ENCODE measurements at places on chromosomes 12 and 14.

DNA sequence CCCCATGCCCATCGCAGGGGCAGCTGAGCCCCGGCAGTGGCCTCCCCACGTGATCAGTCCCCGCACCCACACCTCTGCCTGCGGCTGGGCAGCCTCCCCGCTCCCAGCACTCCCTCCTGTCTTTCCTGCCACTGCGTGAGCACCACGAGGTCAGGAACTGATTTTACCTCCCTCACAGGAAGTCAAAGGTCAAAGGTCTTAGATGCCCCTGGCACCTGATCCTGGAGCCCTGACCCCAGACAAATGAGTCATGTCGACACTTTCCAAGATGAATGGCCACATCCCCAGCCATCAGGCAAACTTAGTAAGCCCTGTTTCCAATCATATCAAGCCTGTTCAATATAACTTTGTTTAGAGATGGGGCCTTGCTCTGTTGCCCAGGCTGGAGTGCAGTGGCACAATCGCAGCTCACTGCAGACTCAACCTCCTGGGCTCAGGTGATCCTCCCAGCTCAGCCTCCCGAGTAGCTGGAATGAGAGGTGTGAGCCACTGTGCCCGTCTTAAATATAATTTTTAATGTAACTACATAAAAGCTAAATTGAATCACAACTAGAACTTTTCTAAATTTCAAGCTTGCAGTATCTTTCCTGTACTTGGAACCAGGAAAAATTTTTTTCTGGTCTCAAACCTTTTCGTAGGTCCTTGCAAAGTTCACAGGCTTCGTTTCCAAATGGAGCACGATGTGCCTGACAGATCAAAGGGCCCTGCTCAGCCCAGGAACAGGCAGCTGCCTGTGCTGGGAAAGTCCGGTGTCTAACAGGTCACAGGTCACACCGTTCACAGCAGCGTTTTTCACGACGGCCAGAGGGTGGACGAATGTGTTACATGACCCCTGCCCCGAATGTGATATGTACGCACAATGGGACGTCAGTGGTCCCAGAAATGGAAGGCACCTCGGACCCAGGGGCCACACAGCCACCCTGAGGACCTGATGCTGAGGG, 1.9 kb downstream of the LRCOL1 start:
- DNase-seq, result no peak

- no peak for DNase-seq
These were observed 77.5 kb downstream of the TTC8 start for GRCh38 chr14:88901991-88902390.

GRCh38 chr14:99460793-99461192, 19.9 kb downstream of the SETD3 start:
- DNase-seq, result no peak

- no peak for DNase-seq
These were observed 1.4 kb downstream of the SLC25A21 start for GRCh38 chr14:37170993-37171392.

- DNase-seq, result no peak
These were observed 51.6 kb downstream of the DERA start for GRCh38 chr12:15962760-15963159.

DNA sequence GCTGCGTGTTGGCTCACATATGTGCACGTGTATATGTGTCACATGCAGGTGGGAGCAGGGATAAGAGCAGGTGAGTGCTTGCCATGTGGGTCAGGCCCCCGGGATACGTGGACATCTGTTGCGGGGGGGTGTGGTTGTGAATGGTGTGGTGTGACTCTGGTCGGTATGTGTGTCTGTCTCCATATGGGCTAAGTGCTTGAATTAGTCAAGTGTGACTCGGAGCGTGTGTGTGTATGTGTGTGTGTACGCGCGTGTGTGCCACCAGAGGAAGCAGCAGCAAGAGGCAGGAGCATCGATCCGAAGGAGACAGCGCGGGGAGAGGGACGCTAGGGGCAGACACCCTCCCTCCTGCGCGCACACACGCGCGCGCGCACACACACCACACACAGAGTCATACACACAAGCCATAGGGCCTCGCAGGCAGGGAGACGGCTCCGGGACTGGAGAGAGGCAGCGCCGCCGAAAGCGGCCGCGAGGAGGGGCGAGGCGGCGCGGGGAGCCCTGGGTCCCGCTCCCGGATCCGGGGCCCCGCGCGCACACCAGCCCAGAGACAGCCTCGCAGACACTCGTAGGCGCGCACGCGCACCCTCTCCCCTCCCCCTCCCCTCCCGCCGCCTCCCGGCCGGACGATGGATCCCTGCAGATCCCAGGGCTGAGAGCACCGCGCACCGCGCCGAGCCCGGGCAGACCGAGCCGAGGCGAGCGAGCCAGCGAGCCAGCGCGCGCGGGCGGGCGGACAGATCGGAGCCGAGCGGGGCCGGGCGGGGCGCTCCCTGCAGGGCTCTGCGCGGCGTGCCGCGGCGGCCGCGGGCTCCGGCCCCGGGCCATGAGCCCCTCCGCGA, at the start of gene ASIC1:
Gene ASIC1, plus strand, starts transcription at position 597 of the 842 bp plus-strand sequence. CDS start 1,171 bp downstream, outside the sequence.
- peak; percentile 31 for DNase-seq
